ENCODE measurements at places on chromosomes 3 and 15. TPM values are rescaled to one million over a fixed set of nuclear protein-coding genes. Genes with fewer than 3 reads are reported as not detected.
A peak's percentile ranks its signal among the peaks of the same experiment; 100 is the strongest.

DNA sequence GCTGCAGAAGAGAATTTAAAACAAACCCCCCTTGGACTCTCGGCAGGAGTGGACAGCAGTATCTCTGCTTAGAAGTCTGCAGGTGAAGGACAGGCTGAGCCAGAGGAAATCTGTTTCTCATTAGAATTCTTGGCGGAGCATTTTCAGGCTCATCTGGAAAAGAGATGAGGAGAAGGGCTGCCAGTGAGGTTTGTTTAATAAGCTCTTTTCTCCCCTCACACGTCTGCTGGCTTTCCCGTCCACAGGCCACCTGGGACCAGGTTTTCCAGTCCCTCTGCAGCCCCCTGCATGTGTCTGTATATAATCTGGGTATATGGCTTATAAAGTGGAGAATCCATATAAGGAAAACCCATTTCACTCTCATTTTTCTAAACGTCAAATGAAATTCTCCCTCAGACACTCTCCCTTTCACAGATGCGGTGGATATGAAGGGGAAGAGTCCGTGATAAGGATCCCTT, 155.4 kb upstream of the TPM1 start:
- H3K27ac ChIP-seq = peak overlapping the region; percentile 27
- DNase-seq = no peak
- H3K36me3 ChIP-seq = no peaks in the 10 kb centered on the region
- peaks cover 10% of the 10 kb centered on the region for H3K27me3 ChIP-seq
- H3K4me3 ChIP-seq = peak overlapping the region; percentile 29
- H3K4me1 ChIP-seq = peaks cover 34% of the 10 kb centered on the region

GRCh38 chr3:98746122-98746521, 17.0 kb upstream of the ST3GAL6 start:
- H3K27ac ChIP-seq = no peak overlapping the region
- no peak for DNase-seq
- H3K4me3 ChIP-seq = no peak overlapping the region
- no peaks in the 10 kb centered on the region for H3K36me3 ChIP-seq

DNA sequence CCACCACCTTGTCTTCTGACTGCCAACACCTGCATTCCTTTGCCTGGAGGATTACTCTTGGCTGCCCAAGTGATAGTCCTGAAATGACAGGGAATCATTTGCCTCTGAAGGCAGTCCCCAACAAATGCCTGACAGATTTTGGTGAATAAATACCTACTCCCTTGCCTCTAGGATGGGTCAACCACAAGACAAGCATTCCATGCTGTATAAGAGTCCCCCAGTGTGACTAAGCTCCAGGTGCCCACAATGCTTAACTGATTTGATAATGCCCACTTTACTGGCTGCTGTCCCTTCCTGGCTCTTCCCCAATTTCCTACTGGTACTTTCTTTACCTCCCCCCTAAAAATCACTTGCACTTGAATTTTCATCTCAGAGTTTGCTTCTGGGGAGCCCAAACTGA, 14.8 kb downstream of the THRB start:
- H3K27ac ChIP-seq = no peak overlapping the region
- peaks cover 29% of the 10 kb centered on the region for H3K4me1 ChIP-seq
- no peaks in the 10 kb centered on the region for H3K36me3 ChIP-seq
- no peak overlapping the region for H3K4me3 ChIP-seq

DNA sequence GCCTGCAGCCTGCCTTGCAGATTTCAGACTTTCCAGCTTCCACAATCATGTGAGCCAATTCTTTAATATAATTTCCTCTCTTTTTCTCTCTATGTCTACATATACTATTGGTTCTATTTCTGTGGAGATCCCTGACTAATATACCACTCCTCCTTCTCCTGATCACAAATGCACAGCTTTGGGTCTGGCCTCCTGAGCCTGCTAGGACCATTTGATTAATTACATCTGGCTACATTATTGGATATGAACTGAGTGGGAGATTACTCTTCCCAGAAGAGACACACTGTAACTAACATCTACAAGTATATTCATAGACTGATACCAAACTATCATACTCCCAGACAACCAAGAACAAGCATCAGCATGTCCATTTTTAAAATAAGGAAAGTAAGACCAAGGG, 188.9 kb upstream of the LMCD1 start:
- no peaks in the 10 kb centered on the region for H3K4me1 ChIP-seq
- no peak overlapping the region for H3K4me3 ChIP-seq
- no peak overlapping the region for H3K27ac ChIP-seq
- no peak for DNase-seq
- H3K27me3 ChIP-seq = no peaks in the 10 kb centered on the region
- H3K36me3 ChIP-seq = no peaks in the 10 kb centered on the region

Gene OXTR
- 3.9 TPM for total RNA-seq

GRCh38 chr15:33500432-33501195, 189.8 kb downstream of the RYR3 start:
- H3K27ac ChIP-seq = peak overlapping the region; percentile 85
- H3K4me1 ChIP-seq = peaks cover 56% of the 10 kb centered on the region
- no peak overlapping the region for H3K4me3 ChIP-seq
- H3K27me3 ChIP-seq = no peaks in the 10 kb centered on the region

DNA sequence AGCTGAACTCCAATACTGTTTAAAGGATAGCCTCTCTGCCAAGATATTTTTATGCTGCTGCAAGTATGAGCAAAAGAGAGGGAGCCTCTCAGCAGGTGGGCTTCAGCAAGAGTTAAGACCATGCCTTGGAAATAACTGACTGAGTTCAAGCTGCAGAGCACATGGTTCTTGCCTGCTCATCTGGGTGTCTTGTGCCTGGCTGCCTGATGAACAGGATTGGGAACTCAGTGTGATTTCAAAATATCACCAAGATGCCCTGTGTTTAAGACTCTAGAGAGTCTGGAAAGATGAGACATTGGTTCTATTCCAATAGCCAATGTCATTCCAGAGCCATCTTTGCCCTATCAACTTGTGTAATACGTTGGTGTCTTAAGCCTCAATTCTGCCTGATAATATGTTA, 147.5 kb upstream of the VEPH1 start:
- no peak for DNase-seq
- H3K4me3 ChIP-seq = no peak overlapping the region
- H3K4me1 ChIP-seq = no peaks in the 10 kb centered on the region

Gene CCDC54
- not detected for total RNA-seq

DNA sequence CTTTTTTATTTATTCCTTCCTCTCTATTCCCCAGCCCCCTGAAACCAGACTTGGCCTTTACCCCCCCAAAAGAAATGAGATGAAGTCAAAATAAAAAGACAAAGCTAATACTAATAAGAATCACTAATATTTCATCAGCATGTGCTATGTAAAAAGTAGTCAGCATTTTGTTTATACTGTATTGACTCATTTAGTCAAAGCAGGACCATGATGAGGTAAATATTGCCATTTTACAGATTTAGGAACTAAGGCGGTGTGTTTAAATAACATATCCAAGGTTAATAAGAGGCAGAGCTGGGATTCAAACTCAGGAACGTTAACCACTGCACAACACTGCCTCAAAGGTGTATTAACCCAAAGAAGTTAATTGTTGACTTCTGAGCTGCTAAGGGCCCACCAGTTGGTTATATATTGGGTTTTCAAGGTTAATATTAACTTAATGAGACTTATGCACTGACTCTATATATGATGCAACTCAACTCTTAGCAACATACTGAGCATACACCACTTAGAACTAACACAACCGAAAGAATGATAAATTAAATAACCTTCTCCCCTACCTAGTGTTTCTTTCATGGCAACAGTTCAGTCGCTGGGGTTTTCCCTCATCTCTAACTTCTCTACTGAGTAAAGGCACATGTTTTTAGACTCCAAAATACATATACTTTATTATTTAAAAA, 34.7 kb downstream of the FOXP1 start:
- H3K27me3 ChIP-seq = no peaks in the 10 kb centered on the region
- no peaks in the 10 kb centered on the region for H3K36me3 ChIP-seq
- H3K4me3 ChIP-seq = no peak overlapping the region
- DNase-seq = no peak
- H3K4me1 ChIP-seq = no peaks in the 10 kb centered on the region
- H3K27ac ChIP-seq = no peak overlapping the region

Gene SPRED1
- 32.3 TPM for total RNA-seq

DNA sequence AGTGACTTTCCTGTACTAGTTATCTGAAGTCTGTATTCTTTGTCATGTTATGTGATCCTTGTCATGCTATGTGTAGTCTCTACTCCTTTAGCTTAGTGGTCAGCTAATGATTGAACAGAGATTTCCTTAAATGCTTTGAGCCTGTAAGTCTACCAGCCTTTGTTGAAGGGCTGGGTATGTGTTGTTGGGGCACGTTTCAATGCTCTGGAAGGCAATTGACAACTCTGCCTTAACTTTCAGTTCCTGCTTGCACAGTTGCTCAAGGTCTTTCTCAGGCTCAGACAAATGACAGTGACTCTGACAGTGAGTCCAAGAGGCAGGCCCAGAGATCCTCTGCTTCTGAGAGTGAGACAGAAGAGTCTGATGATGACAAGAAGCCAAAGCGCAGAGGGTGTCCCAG, 89.3 kb downstream of the CHD2 start:
- no peaks in the 10 kb centered on the region for H3K27me3 ChIP-seq
- DNase-seq = no peak
- peak overlapping the region; percentile 25 for H3K27ac ChIP-seq
- no peaks in the 10 kb centered on the region for H3K4me1 ChIP-seq

Gene PRSS50
- 1.9 TPM for total RNA-seq

- H3K27ac ChIP-seq = no peak overlapping the region
- no peaks in the 10 kb centered on the region for H3K27me3 ChIP-seq
- no peaks in the 10 kb centered on the region for H3K36me3 ChIP-seq
- no peak overlapping the region for H3K4me3 ChIP-seq
- peaks cover 9% of the 10 kb centered on the region for H3K4me1 ChIP-seq
These were observed 256.3 kb upstream of the SEMA6D start for GRCh38 chr15:47460795-47461573.

All from neural progenitor cell (in vitro differentiated cells).